ENCODE measurements at places on chromosomes 4 and X.

GRCh38 chrX:64205735-64206501 lies 410 bp upstream of the AMER1 start:
- DNase-seq: peak; percentile 72

GRCh38 chr4:32163125-32163524 lies 1443.0 kb downstream of the PCDH7 start:
- no peak for DNase-seq

DNA sequence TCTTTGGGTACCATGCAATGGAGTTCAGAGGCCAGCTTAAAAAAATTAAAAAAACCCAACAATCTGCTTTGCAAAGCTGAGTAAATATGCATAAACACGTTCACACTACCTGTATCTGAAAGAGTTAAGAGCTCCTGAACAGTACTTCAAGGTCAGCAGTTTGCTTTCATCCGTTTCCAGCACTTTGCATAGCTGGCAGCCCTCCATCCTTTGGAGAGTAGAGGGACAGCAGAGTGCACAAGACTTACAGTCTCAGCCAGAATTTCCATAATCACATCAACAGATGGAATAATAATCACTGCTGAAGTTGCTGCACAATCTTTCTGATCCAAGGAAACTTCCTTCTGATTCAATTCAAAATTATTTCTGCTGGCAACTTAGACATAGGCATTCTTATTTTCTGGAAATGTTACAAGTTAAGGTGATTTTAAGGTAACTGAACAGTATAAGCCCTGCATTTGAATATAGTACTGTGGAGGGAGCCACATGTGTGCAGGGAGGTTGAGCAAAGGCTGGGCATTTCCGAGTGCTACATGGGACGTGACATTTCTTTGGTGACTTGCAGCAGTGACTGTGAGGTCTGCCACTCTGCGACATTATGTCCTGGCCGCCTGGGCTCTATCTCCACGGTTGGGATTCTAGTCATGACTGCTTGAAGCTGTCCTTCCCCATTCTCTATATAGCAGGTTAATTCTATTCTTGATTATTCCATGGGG lies 73.5 kb upstream of the EMCN start:
- DNase-seq: no peak

DNA sequence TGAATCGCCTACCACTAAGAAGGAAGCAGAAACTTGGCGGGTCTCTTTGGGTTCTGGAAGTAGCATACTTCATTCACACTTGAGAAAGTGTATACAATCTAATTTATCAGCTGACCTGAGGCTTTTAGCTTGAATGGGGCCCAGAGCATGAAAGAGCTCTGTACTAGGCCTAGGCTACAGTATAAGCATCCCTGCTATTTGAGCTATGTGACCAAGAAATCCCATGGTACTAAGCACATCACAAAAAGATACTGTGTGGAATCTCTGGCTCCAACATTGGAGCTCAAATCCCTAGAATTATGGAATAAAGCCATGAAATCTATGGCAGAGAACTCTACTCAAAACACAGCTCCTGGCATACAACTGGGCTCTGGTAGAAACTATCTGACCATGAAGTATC lies 43.9 kb upstream of the CCDC149 start:
- DNase-seq: no peak

- DNase-seq: no peak
Measured at GRCh38 chrX:45347877-45348276, 147.2 kb upstream of the DIPK2B start.

DNA sequence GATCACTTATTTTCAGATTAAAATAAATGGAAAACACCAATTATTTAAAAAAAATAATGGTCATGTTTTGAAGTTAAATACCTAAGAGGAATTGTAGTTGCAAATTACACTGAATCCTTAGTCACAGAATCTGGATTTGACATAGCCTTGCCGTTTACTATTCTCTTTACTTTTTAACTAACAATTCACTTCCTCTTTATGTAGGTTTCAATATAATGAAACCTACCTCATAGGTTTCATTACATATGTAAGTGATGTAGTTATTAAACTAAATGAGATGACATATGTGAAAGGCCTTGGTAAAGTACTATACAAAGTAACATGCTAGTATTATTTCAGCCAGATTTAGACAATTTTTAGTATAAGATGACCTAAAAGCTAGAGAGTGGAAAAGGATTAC lies 6.5 kb downstream of the SPP1 start:
- DNase-seq: no peak

DNA sequence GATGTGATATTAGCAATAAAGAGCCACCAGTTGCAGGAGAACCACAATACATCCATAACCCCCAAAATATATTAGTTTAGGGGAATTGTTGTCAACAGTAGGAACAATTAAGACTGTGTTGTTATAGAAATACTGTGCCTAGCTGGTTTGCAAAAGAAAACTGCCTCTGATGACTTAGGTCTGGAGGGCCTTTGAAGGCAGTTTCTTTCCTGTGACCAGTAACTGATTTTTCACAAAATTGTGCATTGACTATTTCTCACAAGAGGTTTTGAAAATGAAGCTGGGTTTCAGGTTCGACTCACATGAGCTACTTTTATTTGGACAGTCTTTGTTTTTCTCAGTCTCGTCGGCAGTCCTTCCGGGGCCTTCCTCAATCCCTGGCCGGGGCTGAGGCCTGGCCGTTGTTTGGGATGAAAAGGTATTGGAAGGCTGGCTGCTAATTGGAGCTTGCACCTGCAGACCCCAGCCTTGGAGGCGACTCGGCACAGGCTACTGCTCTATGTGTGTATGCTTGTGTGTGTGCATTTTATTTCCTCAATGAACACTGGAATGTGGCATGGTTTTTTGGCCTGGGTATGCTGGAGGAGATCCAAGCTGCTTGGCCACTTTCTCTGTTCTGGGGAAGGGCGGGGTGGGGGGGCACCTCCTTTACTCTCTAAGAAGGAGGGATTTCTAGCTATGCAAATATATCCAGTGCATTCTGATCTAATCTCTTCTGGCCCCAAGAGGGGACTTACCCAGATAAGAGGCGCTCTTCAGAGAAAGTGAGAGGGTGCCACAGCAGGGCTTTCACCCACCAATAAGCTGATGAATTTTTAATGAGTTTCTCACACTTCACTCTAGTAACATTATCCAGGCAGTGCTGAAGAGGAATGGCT lies 49.5 kb upstream of the LNX1 start:
- no peak for DNase-seq

GRCh38 chr4:40630335-40631021 lies 814 bp upstream of the RBM47 start:
- DNase-seq: no peak

DNA sequence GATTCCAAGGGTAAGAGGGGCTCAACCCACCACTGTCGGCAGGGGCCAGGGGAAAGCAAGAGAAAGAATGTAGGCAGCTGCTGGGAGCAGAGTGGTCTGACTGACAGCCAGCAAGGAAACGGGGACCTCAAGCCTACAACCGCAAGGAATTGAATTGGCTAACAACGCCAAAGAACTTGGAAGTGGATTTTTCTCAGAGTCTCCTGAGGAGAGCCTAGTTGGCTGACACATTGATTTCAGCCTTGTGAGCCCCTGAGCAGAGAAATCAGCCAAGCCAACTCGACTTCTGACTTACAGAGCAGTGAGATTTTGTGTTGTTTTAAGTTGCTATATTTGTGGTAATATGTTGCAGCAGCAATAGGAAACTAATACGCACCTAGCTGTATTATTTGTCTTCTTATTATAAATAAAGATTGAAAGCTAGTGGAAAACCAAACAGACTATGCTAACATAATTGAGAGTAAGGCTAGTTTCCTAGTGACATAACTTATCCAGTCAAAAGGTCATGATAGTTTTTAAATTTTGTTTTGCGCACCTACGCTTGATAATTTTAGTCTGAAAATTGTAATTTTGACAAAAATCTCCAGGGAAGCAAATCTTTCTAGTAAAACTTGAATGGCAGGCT lies 145.8 kb upstream of the HCCS start:
- no peak for DNase-seq

GRCh38 chrX:150857453-150857852 lies 41.0 kb downstream of the CD99L2 start:
- no peak for DNase-seq

- DNase-seq: no peak
Measured at GRCh38 chr4:78297116-78297800, 240.1 kb downstream of the FRAS1 start.

DNA sequence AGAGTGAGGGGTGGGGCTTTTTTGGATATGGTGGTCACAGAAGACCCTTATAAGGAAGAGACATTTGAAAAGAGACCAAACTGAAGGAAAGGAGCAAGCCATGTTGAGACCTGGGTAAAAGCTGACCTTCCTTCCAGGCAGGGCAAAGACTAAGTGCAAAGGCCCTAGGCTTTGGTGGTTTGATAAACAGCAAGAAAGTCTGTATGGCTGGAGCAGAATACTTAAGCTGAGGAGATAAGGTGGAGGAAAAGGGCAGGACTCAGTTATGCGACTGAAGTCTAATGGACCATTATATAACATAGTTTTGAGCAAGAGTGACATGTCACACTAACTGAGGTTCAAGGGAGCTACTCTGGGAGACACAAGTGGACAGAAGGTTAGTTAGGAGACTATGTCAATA lies 20.0 kb downstream of the SH3RF1 start:
- no peak for DNase-seq

GRCh38 chr4:189311251-189311650 lies 629.4 kb upstream of the FRG1 start:
- no peak for DNase-seq

- DNase-seq: no peak
Measured at GRCh38 chr4:183202523-183202922, 103.5 kb downstream of the WWC2 start.

GRCh38 chr4:138833974-138834373 lies 181.6 kb upstream of the NOCT start:
- DNase-seq: no peak

- DNase-seq: no peak
Measured at GRCh38 chrX:67351411-67351810, 192.4 kb upstream of the AR start.

DNA sequence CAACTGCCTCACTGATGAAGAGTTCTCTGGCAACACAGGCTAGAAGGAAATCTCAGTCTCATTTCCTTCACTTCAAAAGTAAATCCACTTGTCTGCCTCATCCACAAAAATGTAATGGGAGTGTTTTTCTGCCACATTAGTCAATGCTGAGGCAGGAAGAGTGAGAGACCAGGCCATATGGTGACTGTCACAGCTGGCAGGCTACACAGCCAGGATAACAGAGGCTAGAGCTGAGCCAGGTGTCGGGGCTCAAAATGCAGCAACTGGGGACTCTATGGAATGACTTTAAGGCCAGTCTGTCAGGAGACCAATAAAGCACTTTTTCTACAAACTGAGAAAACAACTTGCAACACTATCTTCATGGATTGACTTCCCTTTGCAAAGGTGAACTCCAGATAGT lies 204.2 kb downstream of the GPC3 start:
- DNase-seq: no peak
